ENCODE measurements at places on chromosomes 5 and 9.

DNA sequence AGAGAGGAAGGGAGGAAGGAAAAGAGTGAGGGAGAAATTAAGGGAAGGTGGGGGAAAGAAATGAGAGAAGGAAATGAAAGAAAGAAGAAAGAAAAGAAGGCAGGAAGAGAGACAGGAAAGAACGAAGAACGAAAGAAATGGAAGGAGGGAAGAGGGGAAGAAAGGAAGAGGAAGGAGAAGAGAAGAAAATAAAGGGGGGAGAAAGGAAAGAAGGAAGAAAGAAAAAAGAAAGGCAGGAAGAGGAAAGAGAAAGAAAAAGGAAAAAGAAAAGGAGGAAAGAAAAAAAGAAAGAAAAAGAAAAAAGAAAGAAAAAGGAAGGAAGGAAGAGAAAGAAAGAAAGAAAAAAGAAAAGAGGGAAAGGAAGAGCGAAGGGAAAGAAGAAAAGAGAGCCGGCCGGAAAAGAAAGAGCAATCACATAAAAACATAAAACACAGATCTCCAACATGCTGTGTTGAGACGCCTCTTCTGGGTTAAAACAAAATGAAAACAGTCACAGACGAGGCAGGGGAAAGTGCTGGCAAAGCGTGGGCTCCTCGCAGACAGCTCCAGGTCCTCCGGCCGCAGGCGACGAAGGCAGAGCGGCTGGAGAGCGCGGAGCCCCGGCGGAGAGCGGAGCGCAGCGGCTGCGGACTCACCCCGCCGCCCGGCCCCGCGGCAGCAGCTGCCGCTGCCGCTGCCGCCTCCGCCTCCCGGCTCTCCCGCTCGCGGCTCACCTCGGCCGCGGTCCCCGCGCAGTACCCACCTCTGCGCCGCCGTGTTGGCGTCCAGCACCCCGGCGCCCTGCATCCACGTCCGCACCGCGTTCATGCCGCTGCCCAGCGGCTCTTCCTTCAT, 896 bp downstream of the EBF1 start:
- DNase-seq, result peak; percentile 41

- no peak for DNase-seq
Observed at GRCh38 chr5:34721327-34721726, 65.2 kb downstream of the RAI14 start.

DNA sequence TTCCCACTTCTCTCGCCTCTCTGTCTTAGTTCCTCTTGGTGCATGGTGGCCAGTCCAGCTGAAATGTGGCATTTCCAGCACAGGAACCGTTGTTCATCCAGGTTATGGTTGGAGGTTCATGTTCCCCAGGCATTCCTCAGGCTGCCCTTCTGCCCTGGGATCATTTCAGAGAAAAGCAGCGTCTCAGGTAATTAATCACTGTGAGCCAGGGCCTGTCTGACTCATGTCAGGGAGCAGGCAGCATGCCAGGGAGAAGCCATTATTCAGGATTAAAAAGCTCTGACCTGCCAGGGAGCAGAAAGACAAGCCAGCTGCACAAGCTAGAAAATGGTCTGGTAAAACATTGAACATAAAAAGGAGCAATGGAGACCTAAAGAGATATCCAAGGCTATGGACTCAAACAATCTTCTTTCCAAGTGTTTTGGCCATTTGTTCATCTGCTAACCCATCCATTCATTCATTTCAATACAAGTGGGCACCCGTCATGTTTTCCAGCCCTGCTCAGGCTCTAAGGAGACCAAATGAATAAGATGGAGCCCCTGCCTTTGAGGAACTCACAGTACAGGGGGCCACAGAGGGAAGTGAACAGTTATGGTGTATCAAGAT, 241.4 kb downstream of the DRD1 start:
- no peak for DNase-seq

GRCh38 chr9:120765910-120766425, 27.2 kb downstream of the FBXW2 start:
- no peak for DNase-seq

- DNase-seq, result no peak
Observed at GRCh38 chr5:174617910-174618309, 106.5 kb upstream of the MSX2 start.

DNA sequence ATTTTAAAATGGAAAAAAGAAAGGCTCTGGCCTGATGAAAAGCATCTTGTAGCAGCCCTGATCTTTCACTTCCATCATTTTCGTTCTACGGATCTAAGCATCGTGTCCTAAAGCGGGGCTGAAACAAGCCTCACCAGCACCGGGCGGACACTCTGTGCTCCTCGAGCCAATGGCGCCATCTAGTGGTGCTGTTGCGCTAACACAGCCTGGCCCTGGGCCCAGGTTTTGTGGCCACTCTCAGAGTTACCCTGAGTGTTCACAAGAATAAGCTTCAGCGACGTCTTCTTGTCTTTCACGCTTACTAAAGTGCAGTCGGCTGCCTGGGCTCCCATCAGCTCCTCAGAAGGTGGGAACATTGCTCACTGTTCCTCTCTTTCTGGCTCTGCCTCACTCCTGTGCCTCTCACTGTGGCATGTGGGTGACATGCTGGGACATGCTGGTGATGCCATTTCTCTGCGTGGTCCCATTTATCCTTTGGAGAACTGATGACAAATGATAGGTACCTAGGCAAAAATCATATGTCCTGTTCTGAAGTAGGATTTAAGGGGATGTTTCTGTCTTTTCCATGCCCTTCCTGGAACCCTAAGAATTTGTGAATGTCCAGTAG, 32.7 kb downstream of the DMRT3 start:
- DNase-seq, result peak; percentile 85

- DNase-seq, result no peak
Observed at GRCh38 chr9:83474631-83475030, 63.6 kb downstream of the FRMD3 start.

DNA sequence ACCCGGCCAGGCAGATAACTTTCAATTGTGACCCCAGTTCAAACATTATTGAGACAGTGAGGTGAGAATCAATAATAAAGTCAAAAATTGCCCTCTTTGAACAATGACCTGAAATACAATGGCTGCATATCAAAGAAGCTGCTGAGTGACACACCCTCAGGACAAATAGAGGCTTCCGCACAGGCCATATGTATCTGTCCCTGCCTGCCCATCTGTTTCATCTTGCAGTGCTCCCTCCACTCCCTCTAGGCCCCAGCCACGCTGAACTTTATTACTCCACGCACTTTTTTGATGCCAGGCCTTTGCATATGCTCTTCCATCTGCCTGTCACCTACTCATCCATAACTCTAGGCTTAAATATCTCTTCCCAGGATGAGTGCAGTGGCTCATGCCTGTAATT, 15.9 kb upstream of the PFDN1 start:
- DNase-seq, result no peak

DNA sequence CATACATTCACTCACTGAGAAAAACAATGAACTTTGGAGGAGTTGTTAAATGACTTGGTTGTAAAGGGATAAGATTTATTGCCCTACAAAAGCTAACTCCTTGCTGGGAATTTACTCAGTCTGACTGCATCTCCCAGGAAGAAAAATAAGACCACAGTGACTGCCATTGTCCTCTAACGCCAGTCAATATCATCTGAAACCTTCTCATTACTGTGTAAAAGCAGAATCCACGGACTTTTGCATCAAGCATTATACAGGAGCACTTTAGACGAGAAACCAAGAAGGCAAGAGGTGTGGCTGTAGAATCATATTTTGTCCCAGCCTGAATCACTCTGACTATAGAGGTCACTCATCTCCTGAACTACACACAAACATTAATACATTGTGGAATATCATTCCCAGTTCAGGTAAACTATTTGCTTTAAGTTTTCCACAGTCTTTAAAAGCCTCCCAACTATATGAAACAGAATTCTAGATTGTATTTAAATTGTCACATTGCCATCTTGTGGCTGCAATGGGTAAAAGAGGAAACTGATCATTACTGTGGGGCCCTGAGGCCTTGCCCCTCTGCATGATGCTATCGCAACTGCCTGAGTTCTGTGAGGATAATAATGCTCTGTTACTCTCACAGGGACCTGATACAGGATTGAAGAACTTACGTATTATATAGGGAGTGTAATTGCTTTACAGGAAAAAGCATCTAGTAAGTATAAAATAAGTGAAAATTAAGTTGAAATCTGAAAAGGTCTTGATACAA, 142.9 kb downstream of the SLCO4C1 start:
- no peak for DNase-seq

- no peak for DNase-seq
Observed at GRCh38 chr5:1173485-1174070, 27.8 kb upstream of the SLC6A19 start.

DNA sequence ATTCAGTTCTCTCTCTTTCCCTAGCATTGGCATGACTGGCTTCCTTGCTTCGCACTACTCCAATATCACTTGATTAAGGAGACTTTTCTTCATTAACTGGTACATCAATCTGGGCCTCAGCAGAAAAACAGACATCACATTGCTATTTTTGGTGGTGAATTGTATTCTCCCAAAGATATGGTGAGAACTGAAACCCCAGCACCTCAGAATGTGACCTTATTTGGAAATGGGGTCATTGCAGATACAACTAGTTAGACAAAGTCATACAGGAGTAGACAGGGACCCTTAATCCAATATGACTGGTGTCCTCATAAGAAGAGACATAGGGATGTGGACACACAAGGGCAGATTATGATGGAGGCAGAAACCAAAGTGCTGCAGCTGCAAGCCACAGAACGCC, 7.5 kb upstream of the RAD23B start:
- DNase-seq, result no peak

- peak; percentile 29 for DNase-seq
Observed at GRCh38 chr5:58794875-58795274, 212.0 kb downstream of the RAB3C start.

- DNase-seq, result peak; percentile 39
Observed at GRCh38 chr5:150846654-150847333, 473 bp downstream of the IRGM start.

- no peak for DNase-seq
Observed at GRCh38 chr9:120677965-120678364, 36.3 kb downstream of the MEGF9 start.

GRCh38 chr5:37738057-37738691, 101.7 kb downstream of the GDNF start:
- DNase-seq, result no peak
